ENCODE measurements at places on chromosomes 16 and 17. TPM values are rescaled to one million over a fixed set of nuclear protein-coding genes. Genes with fewer than 3 reads are reported as not detected.

DNA sequence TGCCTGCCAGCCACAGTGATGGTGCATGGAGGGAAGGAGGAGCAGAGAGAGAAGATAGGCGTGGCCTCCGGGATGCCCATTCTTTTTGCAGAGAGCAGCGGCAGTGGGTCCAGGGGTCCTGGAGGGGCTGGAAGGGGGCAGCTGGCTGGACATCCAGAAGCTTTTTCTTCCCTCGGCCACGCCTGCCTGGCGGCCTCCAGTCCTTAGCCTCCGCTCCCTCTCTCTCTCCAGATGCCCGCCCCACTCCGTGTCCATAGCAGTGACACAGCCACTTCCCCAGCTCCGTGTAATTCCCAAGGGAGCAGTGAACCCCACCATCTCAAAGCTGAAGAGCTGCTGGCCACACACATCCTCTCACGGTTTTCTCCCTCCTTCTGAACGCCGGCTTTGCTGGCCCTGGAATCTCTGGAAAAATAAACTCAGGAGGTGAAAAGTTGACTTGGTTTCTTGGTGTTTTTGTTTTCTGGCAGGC, 26.3 kb upstream of the CDC42EP4 start:
- DNase-seq: no peak

GRCh38 chr17:3983606-3984484, 19.6 kb upstream of the ATP2A3 start:
- no peak for DNase-seq

Gene MT1A
- total RNA-seq: not detected

Gene IGF2BP1
- not detected for total RNA-seq

- no peak for DNase-seq
Measured at GRCh38 chr16:56724191-56724590, 5.7 kb upstream of the NUP93 start.

DNA sequence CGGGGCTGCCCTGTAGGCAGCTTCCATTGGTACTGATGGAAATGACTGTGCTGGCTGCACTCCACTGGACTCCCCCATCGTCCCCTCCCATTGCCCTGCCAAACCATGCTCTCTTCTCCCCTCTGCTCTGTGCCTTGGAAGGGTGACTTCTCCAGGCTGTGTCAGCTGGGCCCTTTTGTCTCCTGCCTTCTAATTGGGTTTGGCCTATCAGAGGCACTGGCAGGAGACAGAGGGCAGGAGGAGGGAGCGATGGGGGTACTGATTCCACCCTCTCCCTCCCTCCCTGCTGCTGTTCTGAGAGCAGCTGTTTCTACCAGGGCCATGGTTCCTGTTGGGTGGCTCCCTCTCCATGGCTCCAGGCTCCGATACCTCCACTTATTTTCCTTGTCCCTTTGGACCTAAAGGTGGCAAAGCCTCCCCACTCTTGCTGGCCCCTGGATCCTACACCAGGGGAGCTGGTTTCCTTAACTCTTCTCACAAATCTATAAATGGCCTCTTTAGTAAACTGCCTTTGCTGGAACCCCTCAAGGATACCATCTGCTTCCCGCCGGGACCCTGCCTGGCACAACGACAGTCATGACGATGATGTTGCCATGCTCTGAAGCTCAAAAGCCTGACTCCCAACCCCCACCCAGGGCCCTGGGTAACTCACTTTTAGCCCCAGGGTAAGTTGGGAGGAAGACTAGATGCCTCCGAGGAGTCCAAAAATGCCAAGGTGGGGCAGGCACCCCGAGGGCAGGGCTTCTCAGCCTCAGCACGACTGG, 123.8 kb upstream of the RPL38 start:
- no peak for DNase-seq

Gene MGAT5B
- not detected for total RNA-seq

- DNase-seq: no peak
Measured at GRCh38 chr17:59367657-59368045, 36.2 kb downstream of the YPEL2 start.

- no peak for DNase-seq
Measured at GRCh38 chr17:34671191-34671590, 91.8 kb downstream of the TMEM132E start.

DNA sequence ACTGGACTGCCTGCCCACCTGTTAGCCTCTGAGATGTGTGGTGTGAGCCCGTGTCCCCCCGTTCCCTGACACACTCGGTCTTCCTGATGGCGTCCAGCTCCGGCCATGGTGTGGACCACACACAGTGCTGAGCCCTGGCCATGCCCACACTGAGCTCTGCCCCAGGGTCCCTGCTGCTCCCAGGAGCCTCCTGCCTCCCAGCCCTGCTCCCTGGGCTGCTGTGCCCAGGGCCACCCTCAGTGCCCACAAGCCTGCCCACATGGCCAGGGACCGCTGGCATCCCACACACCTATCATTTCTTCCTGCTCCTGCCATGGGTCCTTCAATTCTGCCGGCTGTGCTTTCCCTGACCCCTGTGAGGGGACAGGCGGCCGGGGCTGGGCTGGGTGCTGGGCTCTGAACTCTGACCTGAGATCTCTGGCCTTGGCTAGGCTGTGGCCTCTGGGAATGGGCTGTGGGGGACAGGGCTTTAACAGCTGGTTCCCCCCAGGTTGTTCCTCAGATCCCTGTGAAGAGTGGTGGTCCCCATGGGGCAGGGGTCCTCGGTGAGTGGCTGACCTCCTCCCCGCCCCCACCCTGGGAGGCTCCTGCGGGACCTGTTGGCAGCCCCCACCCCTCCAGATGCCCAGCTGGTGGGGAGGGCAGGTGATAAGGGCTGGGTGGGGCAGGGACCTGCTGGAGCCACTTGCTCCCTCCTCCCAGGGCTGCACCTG, 4.0 kb downstream of the CEMP1 start:
- no peak for DNase-seq

GRCh38 chr17:50180111-50180510, 14.3 kb downstream of the SGCA start:
- DNase-seq: no peak

- no peak for DNase-seq
Measured at GRCh38 chr17:2138318-2138717, 83.4 kb downstream of the HIC1 start.

Gene TRIM72
- 0.20 TPM for total RNA-seq

DNA sequence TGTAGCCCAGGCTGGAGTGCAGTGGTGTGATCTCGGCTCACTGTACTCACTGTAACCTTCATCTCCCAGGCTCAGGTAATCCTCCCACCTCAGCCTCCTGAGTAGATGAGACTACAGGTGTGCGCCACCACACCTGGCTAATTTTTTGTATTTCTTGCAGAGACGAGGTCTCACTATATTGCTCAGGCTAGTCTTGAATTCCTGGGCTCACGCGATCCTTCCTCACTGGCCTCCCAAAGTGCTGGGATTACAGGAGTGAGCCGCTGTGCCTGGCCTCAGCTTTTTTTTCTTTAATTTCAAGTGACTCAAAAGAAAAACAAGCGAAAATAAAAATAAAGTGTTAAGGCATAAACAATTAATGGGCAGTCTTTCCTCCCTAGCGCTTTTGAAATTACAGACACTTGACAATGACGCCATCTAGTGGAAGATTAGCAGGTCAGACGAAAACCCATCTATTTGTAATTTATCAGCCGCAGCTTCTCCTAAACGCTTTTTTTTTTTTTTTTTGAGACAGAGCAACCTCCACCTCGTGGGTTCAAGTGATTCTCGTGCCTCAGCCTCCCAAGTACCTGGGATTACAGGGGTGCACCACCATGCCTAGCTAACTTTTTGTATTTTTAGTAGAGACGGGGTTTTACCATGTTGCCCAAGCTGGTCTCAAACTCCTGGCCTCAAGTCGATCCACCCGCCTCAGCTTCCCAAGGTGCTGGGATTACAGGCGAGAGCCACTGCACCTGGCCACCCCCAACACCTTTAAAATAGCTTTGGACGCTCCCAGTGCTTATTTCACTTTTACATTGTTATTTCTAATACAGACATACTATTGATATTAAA, 28.1 kb upstream of the PECAM1 start:
- no peak for DNase-seq

DNA sequence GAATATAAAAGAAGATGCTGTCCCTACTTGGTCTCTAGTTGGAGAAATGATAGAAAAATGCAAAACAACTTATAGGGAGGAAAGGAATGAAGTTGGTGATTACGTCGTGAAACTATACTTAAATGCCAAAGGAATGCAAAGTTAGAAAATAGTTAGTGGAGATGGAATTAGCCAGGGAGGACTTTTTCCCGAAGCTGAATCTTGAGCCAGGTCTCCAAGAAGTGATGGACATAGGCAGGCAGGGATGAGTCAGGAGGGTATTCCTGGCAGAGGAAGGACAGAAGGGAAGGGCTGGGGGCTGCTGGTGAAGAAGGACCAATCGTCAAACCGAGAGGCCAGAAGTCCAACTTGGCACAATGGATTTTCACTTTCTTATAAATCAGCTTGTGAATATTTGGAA, 1.8 kb downstream of the SNTB2 start:
- DNase-seq: no peak

DNA sequence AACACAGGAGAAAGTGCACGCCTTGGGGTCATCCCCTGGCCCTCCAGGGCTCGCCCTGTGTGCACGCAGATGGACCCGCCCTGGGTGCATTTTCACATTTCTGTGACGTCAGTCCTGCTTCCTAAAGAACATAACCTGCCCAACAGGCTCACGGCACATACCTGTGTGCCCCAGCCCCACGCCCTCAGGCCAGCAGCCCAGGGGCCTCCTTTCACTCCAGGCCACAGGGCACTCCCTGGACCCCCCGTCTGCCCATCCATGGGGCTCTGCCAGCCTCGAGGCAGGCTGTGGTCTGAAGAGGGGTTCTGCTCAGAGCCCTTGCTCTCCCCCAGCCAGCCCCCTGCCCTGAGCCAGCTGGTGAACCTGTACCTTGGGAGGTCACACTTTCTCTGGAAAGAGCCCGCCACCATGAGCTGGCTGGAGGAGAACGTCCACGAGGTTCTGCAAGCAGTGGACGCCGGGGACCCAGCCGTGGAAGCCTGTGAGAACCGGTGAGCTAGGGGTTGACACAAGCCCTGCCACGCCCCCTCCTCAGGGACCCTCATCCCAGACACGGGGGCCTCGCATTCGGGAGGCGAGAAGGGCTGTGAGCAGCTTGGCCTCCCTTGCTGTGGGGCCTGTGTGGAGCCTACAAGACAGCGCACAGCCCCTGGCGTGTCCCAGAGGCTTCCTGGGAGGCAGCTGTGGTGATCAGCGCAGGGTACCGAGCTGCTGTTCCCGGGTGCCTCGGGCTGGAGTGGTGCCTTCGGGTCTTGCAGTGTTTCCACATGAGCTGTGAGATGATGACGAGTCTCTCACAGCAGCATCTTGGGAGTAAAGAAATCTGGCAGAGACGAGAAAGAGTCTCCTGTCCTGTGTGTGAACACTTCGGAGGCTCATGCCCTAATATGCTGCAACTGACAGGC, 13.8 kb upstream of the MC1R start:
- DNase-seq: no peak

DNA sequence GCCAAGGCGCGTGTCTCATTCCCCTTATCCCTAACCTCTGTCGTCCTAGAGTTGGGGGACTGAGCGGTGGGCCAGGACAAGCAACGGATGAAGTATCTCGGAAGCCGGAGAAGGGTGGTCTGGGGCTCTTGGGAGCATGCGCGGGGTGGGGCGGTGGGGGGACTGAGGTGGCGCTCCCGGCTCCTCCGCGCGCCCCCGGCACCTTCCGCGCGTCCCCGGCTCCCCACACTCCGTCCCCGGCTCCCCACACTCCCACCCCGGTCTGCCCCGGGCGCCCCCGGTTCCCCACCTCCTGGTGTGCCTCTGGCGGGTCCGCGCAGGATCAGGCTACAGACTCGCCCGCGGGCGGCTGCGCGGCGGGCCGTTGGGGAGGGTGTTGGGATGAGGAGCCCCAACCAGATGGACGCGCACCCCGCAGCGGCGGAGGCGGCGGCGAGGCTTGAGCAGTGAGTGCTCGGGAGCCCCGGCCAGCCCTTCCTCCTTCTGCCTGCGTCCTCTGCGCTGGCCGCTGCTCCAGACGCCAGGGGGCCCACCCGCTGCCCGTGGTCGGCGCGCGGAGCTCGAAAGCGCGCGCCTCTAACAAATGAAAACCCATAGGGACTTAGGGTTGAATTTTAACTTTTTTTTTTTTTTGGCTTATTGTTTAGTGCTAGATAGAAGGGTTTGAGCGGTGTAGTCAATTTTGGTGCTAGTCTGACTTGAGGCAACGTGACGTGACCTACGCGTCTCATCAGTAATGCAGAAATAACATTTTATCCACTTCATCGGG, 5.6 kb upstream of the CRYM start:
- DNase-seq: no peak

Gene HASPIN
- total RNA-seq: 0.27 TPM

GRCh38 chr17:72816406-72816805, 276.1 kb downstream of the SLC39A11 start:
- DNase-seq: no peak

DNA sequence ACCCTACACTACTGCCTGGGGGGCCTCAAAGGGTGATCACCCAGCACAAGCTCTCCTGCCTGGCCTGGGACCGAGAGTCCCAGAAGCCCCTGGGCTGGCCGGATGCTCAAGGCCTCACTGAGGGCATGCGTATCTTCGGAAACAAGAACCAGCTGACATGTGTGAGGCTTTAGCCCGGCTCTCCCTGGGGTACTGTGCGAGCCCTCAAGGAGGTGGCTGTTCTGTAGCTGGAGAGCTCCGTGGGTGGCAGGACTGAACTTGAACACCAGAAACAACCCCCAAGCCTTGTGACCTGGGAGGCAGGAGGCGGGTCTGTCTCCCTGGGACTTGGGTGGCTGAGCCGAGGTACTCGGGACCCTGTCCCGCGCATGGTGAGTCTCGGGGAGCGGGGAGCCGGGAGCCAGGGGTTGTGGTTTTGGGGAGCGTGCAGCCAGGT, 7.0 kb downstream of the DPEP1 start:
- no peak for DNase-seq

DNA sequence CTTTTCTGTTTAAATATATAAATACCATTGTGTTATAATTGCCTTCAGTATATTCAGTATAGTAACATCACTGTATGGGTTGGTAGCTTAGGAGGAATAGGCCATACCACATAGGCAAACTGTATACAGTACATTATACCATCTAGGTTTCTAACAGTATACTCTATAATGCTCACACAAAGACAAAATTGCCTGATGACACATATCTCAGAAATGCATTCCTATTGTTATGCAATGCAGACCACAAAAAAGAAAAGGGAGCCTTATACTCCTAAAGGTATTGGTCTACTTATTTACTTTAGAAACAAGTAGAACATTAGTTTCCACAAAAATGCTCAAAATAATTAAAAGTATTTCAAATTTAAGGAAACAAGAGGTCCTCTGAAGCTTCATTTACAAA, 47.9 kb downstream of the SETD6 start:
- no peak for DNase-seq

GRCh38 chr16:74776926-74777325, 2.3 kb upstream of the FA2H start:
- no peak for DNase-seq

Gene SCNN1G
- total RNA-seq: not detected

Gene ALOX15
- not detected for total RNA-seq

Gene COPZ2
- total RNA-seq: 0.59 TPM

GRCh38 chr16:81491541-81492188, 47.1 kb downstream of the CMIP start:
- no peak for DNase-seq

- DNase-seq: no peak
Measured at GRCh38 chr17:1420163-1420562, 20.1 kb upstream of the YWHAE start.

Measured in CD4-positive, CD25-positive, alpha-beta regulatory T cell (primary cell).